Activated CD8-positive, alpha-beta T cell treated with anti-CD3 and anti-CD28 coated beads for 36 hours (primary cell): ENCODE measurements at places on chromosomes 1 and 21.

DNA sequence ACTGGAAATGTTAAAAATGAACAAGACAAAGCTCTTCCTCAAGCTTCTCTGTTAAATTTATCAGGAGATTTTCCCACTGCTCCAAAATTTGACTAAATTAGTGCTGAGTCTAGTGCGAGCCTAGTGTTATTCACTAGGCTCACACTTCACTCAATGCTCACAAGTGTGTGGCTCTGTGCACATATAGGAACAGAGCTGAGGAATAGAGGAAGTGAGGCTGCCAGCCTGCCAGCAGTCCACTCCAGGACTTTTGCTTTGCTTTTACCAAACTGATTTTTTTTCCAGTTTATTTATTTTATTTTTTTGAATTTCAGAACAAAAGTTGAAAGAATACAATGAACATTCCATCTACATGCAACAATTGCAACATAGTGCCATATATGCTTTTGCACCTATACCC, 87.2 kb downstream of the VAV3 start:
- no peak for DNase-seq

- DNase-seq: peak; percentile 58
These were observed 9.8 kb upstream of the CELSR2 start for GRCh38 chr1:109239409-109240068.

DNA sequence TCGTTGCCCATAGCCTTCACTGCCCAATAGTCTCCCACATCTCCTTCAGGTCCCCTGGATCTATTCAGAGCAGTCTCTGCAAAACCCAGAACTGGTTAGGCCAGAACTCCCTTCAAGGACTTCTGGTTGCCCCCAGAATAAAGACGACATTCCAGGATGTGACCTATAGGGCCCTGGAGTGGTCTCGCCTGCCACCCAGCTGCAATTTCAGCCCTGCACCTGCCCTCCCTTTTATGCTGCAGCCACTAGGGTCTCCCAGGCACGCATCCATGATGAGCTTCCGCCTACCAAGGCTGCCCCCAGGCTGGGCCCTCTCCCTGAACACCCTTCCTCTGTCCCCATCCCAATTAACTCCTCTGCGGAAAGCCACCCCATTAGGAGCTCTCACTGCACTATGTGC, 7.2 kb upstream of the TSPEAR start:
- no peak for DNase-seq

- no peak for DNase-seq
These were observed 74.0 kb downstream of the CACNA1E start for GRCh38 chr1:181557313-181557712.

DNA sequence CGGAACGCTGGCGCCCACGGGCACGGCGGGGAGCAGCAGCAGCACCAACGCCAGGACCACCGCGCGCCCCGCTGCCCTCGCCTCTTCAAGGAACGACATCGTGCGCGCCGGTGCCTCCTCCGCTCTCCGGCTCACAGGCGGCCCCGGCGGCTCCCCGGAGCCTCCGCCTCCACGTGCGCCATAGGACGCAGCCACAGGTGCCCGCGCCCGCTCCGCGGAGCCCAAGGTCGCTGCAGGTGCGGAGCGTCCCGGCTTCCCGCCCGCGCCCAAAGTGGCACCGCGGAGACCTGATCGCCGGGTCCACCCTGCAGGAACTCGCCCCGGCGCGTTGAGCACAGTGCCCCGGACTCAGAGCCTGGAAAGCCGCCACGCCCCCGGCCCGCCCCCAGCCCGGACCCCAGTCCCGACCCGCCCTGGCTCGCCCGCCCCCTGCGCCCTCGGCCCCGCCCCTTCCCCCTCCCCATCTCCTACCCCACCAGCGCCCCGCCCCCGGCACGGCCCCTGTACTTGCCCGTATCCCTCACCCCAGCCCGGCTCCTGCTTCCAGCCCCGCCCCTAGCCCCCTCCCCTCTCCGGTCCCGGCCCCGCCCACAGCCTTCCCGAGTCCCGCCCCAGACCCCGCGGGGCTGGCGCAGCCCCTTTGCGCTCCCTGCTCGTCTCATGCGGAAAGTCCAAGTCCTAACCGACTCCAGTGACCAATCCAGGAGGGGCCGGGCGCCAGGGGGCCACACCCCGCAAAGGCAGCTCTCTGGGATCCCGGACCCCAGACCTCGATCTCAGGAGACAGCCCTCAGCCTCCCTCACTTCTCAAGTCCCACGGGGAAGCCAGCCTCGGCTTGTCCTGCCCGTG, at the start of gene MEGF6:
MEGF6 (minus strand) TSS at position 339 of the 850 bp plus-strand sequence; CDS start at position 99, 240 bp downstream.
- DNase-seq: peak; percentile 61

DNA sequence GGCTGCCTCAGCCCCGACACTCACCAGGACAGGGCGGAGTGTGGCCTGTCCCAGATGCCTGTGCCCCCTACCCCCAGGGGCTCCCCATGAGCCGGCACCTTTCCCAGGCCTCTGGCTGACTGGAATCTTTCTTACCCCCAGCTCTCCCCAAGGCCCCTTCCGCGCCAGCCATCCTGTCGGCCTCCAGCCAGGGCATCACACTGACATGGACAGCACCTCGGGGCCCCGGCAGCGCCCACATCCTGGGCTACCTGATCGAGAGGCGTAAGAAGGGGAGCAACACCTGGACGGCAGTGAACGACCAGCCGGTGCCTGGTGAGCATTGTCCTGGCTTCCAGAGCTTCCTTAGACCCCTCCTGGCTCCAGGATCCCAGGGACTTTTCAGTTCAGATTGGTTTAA, 26.5 kb downstream of the IGFN1 start:
- DNase-seq: no peak

GRCh38 chr1:181525104-181525721, 41.9 kb downstream of the CACNA1E start:
- DNase-seq: no peak

DNA sequence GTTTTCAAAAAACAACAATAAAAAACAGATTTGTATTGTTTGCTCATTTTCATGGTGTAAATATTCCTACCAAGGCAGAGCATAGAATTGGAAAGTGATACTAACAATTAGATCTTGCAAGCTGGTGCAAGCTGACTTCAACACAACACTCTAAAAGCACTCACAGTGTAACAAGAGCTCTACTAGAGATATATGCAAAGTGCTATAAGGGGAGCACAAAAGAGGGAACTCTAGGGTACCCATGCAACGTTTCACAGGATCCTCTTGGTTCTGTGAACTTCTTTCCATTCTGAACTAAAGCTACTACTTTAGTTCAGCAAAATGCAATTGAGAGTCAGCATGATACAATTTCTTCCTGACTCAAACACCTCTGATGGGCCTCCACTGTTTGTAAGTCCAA, 78.3 kb downstream of the ATP1B1 start:
- DNase-seq: no peak

DNA sequence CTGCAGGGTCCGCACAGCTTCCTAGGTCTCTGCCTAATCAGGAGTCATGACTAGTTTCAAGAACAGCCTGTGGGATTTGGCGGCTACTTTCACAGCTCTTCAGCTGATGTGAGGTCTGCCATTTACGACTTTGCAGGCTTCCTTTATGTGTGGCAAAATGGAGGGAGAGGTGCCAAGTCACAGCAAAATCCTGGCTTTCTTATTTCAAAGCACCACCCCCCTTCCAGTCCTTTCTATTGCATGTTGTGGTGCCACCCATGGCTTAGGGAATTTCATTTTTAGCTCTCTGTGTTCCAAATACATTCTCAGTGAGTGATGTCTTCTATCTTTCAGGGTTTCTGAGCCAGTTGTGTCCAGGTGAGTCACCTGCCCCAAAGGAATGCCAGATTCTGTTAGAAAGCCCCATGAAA, 75.1 kb upstream of the WLS start:
- no peak for DNase-seq

DNA sequence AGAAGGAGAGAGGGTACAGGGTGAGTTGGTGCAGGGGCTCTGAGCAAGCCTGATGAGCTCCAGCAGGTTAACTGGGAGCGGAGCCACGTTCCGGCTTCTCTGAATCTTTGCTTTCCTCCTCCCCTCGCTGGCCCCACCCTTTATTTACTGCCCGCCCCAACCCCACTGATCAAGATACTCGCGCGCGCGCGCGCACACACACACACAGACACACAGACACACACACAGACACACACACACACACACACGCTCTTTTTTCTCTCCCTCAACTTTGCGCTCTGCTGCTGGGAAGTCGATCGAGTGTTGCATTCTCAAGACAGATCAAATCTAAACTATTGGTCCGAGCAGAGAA, at the start of gene GRIK1:
GRIK1 (minus strand) TSS at position 73 of the 352 bp plus-strand sequence.
- DNase-seq: no peak

GRCh38 chr1:148264374-148265276, 112.5 kb upstream of the NBPF11 start:
- peak; percentile 46 for DNase-seq

- DNase-seq: no peak
These were observed 32.9 kb downstream of the EIF4G3 start for GRCh38 chr1:21143752-21144151.

GRCh38 chr1:163162381-163162914, 40.3 kb downstream of the RGS5 start:
- no peak for DNase-seq

DNA sequence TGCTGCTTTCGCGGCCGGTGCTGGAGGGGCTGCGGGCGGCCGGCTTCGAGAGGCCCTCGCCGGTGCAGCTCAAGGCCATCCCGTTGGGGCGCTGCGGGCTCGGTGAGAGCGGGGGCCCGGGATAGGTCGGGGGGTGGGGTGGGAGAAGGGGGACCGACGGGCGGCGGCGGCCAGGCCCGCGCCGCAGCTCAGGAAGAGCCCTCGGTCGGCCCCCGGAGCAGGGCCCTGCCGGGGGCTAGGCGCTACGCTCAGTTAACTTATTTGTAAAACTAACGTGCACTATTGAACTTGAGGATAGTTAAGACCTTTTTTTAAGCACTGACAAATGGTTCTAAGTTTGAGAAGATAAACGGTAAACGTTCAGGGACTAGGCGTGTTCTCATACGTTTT, 418 bp downstream of the DDX20 start:
- DNase-seq: no peak

GRCh38 chr1:84996846-84997666, at the start of gene MCOLN2:
Gene MCOLN2 (minus strand): TSS chr1:84997113. CDS start chr1:84996872, 241 bp downstream.
- DNase-seq: peak; percentile 57

- DNase-seq: peak; percentile 44
These were observed 48.1 kb downstream of the TENT5C start for GRCh38 chr1:117653732-117654492.

DNA sequence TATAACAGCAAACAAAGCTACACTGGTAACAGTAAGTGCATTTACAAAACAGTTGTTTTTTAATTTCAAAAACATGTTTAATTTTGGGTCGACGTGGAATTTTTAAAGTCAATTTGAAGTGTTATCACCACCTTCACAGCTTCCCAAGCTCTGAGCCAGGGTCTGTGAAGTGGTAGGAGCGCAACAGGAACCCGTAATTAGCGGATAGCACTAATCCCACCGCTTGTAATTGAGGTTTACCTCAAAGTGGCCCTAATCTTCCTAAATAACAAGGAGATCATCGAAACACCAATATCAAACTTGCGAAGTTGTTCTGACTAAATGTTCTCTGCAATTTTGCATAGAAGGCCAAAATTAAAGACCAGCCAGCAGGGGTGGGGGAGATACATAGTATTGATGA, 18.8 kb downstream of the LBR start:
- no peak for DNase-seq

- no peak for DNase-seq
These were observed 6.6 kb downstream of the PEAR1 start for GRCh38 chr1:156899956-156900718.

DNA sequence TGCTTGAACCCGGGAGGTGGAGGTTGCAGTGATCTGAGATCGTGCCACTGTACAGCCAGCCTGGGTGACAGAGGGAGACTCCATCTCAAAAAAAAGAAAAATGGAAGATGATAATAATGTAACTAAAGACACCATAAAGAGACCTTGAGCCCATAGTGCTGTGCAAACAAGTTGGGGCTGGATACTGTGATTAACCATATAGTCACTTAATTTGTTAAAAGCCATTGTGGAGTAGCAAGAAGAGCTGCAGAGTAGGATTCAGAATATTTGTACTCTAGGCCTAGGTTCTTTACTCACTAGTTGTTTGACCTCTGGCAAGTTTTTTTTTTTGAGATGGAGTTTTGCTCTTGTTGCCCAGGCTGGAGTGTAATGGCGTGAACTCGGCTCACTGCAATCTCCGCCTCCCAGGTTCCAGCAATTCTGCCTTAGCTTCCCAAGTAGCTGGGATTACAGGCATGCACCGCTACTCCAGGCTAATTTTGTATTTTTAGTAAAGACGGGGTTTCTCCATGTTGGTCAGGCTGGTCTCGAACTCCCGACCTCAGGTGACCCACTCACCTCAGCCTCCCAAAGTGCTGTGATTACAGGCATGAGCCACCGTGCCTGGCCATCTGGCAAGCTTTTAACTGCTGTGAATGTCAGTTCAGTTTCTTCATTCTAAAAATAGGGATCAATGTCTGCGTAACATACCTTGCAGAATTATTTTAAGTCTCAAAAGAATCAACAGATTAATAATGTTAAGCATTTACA, 12.8 kb downstream of the CAP1 start:
- no peak for DNase-seq

GRCh38 chr1:107894605-107895004, 70.4 kb downstream of the VAV3 start:
- no peak for DNase-seq

- DNase-seq: no peak
These were observed 176.9 kb downstream of the NEK7 start for GRCh38 chr1:198333744-198334143.

GRCh38 chr1:225652729-225653462, at the start of gene ENAH:
Gene ENAH (minus strand): TSS chr1:225653123. CDS start chr1:225652690, 433 bp downstream.
- peak; percentile 37 for DNase-seq

- no peak for DNase-seq
These were observed 31.0 kb downstream of the NCAM2 start for GRCh38 chr21:21029164-21029563.

DNA sequence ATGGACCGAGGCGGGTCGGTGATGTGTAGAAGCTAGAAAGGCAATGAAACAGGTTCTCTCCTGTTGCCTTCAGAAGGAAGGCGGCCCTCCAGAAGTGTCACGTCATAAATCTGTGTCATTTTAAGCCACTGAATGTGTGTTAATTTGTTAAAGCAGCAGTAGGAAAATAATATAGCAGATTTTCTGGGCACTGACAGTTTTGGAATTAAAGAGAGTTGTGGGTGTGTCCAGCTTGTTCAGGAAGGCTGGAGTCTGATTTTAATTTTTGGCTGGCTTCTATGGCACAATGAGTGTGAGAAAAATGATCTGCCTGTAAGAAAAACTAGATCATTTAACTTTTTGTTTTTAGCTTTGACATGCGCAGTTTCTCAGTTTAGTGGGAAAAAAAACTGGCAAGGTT, 177.3 kb downstream of the EDEM3 start:
- no peak for DNase-seq

GRCh38 chr1:15570861-15571260, 14.0 kb downstream of the AGMAT start:
- DNase-seq: no peak

DNA sequence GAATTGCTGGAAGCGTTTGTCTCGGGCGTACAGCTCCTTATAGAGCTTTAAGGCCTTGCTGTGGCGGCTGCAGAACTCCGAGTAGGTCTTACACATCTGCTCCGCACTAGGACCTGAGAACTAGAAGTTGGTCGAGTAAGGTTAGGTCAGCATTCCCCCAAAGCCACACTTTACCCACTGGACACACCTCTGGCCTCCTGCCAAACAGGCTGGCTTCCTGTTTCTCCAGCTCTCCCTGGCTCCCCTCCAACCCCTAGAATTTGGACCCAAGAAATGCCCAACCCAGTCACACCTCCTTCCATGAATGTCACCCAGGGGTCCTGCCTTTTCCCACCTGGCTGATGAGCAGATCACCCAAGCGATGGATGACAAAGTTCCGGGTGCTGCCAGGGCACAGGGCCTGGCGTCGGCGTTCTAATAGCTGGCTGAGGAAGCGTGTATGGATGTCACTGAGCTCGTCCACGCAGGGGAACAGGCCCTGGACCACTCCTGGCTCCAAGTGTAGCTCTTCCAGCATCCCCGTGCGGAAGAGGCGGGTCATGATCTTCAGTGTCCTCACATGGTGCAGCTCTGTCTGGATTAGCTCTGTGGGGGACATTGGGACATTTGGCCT, 15.6 kb downstream of the ARHGEF2 start:
- no peak for DNase-seq
